A549 treated with DMSO at 1 μM for 4 hours (cell line): ENCODE measurements at places on chromosomes 4 and X. TPM values are rescaled to one million over a fixed set of nuclear protein-coding genes. Genes with fewer than 3 reads are reported as not detected.

Gene PABPC1L2B
- total RNA-seq: not detected in 5 replicates

Gene TCEAL3
- total RNA-seq: 15.3 to 22.4 TPM (median 17.4 TPM) in 5 replicates

Gene PNMA6F
- total RNA-seq: not detected in 5 replicates

Gene MAGEA1
- 0.07 to 0.12 TPM (median 0.08 TPM) in 3 of 5 replicates, not detected in the others for total RNA-seq

Gene ADGRG4
- total RNA-seq: not detected in 5 replicates

Gene FAM53A
- 0.24 to 0.99 TPM (median 0.75 TPM) in 5 replicates for total RNA-seq

Gene EREG
- 36.8 to 62.3 TPM (median 54.9 TPM) in 5 replicates for total RNA-seq

Gene TAF7L
- 0.08 to 0.15 TPM (median 0.13 TPM) in 5 replicates for total RNA-seq

Gene RTL5
- 2.3 to 2.8 TPM (median 2.5 TPM) in 5 replicates for total RNA-seq

Gene COX18
- total RNA-seq: 6.5 to 8.4 TPM (median 7.2 TPM) in 5 replicates

Gene BANK1
- total RNA-seq: 0.81 to 1.1 TPM (median 0.89 TPM) in 5 replicates

Gene XK
- 0.27 to 0.53 TPM (median 0.48 TPM) in 5 replicates for total RNA-seq

Gene PPP1R2C
- not detected in 5 replicates for total RNA-seq
